ENCODE measurements at places on chromosomes 5 and 9. TPM values are rescaled to one million over a fixed set of nuclear protein-coding genes. Genes with fewer than 3 reads are reported as not detected.

- peak; percentile 70 for DNase-seq
Observed at GRCh38 chr9:104868687-104869404, 59.1 kb downstream of the ABCA1 start.

GRCh38 chr5:12016159-12016746 lies 112.0 kb upstream of the CTNND2 start:
- DNase-seq = no peak

DNA sequence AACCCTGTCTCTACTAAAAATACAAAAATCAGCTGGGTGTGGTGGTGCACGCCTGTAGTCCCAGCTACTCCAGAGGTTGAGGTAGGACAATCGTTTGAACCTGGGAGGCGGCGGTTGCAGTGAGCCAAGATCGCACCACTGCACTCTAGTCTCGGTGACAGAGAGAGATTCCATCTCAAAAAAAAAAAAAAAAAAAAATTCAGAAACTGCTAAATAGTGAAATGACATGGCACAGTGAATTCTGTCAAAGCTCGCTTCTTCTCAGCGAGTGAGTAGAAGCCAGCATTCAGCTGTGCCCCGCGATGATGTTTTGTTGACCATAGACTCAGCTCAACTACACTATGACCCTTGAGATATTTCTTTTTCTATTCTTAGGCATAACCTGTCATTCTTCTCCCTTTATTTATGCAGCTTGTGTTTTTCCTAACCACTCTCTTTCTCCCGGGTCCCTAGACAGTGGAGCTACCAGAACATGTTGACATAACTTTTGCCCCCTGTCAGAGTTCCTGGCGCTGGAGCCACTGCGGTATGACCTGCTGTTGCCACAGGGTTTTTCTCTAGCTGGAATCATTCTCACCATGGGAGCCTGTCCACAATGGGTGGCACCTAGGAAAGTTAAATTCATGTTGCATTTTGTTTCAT lies 13.5 kb upstream of the IQGAP2 start:
- no peak for DNase-seq

DNA sequence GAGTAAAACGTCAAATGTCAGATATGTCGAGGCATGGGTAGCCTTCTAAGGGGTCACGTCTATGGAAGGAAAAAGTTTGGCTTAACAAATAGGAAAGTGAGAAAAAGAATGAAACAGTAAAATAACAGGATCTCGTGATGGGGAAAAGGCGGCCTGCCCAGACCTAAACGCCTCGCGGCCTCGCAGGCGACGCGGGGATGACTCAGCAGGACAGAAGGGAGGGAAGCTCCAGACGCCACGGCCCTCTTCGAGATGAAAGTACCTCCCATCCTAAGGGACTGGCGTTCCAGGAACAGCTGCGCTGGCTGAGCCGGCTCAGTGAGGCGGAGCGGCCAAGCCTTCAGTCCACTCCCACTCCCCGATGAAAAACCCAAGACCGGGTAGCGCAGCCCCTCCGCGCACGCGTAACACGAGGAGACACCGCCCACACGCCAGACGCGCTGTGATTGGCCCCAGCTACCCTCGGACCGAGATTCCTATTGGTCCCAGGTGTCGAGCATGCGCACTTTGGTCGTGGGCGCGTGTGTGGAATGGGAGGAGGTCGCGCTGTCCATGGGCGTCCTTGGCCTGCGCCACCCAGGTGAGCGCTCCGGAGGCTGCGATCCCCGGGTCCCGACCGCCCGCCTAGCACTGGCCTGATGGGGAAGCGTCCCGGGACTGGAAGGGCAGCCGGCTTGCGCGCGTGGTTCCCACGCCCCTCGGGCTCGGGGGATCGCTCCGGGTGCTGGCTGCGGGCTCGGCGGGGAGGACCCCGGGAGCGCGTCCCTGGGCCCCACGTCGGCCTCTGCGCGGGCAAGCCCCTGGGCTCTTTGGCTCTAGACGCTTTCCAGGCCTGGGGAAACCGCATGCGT lies 588.5 kb downstream of the MTRR start:
- peak; percentile 95 for DNase-seq

GRCh38 chr9:109805050-109805449 lies 25.1 kb downstream of the PALM2AKAP2 start:
- DNase-seq = no peak

DNA sequence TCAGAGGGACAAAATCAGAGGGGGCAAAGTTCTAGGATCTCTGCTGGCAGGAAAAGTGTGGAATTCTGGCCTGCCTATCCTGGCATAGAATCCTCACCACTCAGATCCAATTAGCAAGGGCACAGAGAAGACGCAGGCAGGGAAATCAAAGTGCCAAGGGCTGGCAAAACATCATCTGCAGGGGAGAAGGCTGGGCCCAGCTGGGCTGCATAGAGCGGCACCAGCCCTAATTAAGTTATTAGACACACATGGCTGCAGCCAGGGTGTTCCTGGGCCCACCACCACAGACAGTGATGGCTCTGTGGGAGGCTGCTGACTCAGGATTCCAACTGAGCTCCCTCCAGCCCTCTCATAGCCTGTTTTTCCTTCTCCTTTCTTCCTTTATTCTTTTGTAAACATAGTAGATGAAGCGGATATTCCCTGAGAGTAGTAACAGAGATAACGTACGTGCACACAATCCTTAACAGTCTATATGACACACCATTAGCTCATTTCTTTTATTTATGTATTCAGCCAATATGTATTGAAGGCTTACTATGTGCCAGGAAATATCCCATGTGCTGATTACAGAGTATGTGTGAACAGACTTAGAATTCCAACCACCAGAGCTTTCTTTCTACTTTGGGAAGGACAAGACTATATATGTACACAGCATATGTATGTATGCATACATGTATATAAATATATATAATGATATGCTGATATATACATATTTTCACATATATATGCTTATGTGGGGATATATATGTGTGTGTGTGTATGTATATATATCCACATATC lies 236.1 kb downstream of the ASTN2 start:
- no peak for DNase-seq

GRCh38 chr9:655875-656274 lies 185.6 kb upstream of the DMRT1 start:
- peak; percentile 47 for DNase-seq

DNA sequence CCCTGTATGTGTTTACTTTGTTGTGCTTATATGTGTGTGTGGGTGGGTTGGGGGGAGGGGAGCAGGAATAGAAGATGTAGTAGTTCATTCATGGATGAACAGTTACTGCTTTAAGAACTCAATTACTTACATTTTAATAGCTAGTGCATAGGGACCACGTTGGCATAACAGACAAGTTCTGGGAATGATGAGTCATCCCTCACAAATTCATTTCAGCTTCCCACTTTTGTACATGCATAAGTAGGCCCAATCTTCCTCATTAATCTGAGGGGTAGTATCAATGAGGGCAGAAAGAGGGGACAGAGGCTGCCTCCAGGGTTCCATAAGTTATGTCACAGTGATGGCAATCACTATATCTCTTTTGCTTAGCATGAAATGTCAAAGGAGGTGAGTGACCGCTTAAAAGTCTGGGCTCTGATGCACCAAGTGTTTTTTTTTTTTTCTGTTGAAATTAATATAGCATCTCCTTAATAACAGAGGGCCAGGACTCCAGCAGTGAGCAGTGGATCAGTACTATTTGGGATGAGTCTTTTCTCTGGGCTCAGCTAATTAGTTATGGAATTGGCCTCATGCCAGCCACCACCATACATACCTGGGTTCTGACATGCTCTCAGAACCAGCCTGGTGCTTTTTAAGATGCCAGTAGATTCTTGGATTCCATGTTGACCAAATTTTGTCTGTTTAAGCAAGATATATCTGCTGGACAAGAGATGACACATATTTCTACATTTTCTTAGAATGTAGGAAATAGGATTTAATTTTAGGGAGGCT lies 37.1 kb downstream of the PRDM6 start:
- no peak for DNase-seq

DNA sequence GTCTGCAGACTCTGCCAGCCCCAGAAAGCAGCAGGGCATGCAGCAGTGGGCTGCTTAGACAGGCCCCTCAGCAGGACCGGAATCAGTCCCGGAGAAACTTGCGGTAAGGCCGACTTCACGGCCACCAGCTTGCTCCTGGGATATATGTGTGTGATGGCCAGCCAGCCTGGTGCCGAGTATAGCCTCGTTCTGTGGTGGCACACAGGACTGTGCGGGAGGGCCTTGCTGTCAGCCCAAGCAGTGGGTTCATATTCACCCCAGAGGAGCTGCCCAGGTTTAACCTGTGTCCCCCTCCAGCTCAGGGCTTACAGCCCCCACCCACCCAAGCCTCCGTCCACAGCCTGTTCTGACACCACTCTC lies 112.9 kb downstream of the DAB2IP start:
- no peak for DNase-seq

GRCh38 chr5:72314571-72315172 lies 5.4 kb downstream of the MRPS27 start:
- DNase-seq = no peak

DNA sequence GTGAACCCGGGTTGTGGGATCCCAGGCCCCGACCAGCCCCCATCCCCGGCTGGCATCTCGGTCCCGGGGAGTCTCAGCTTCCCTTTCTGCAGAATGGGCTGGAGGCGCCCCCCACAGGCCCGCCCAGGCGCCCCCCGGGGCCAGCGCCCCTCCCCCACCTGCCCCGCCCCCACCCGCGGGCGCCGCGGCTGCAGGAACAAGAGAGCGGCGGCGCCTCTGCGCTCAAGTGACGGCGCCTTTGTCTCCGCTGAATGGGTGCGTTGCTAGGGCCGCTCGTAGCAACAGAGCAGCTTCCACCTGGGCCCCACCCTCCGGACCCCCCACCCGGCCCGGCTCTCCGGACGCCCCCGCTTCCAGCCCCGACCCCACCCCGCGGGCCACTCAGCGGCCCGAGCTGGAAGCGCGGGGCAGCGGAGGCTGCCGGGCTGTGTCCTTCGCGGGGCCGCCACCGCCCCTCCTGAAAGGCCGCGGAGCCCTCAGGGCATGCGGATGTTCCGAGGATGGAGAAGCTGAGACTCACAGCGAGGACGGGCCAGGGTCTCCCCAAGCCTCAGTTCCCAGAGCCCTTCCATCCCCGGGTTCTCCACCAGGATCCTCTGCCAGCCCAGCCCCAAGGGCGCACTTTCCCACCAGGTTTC lies 27.5 kb downstream of the ADGRD2 start:
- DNase-seq = no peak

- DNase-seq = peak; percentile 77
Observed at GRCh38 chr5:10695055-10695649, 65.9 kb downstream of the DAP start.

- DNase-seq = no peak
Observed at GRCh38 chr9:88808019-88808656, 183.1 kb upstream of the S1PR3 start.

GRCh38 chr9:761176-761792 lies 80.2 kb upstream of the DMRT1 start:
- DNase-seq = no peak

- no peak for DNase-seq
Observed at GRCh38 chr9:137050570-137050969, 3.3 kb downstream of the ENTPD2 start.

Gene IFNA13
- total RNA-seq = not detected

Gene NPR3
- total RNA-seq = 6.5 TPM

Gene IARS1
- 56.7 TPM for total RNA-seq

Gene FOXD4L3
- total RNA-seq = not detected

Gene CDO1
- 10.8 TPM for total RNA-seq

Gene ARID3C
- total RNA-seq = not detected
